SHP77 (cell line): ENCODE measurements at places on chromosomes 7 and 10.

- no peak for DNase-seq
Measured at GRCh38 chr10:20778008-20778757, 118.9 kb downstream of the NEBL start.

- DNase-seq: no peak
Measured at GRCh38 chr7:103632005-103632639, 186.1 kb upstream of the SLC26A5 start.

DNA sequence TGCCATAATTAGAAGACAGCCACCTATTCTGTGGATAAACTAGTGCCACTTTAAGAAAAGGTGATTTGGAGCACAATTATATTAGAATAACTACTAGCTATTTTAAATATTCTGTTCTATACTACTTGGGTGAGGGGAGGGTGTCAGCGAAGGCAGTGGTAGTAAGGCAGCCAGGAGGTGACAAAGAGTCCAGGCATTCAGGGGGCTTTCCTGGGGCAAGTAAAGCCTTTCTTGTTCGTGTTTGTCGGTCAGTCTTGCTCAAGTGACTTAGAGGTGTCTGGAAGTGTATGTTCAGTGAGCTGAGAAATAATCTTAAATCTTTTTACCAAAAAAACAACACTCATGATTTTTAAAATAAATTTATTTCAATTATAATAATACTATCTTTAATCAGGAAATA, 34.4 kb downstream of the ADD3 start:
- no peak for DNase-seq

GRCh38 chr10:70715853-70716795, 43.8 kb downstream of the ADAMTS14 start:
- no peak for DNase-seq

- DNase-seq: no peak
Measured at GRCh38 chr10:92849234-92849525, 860 bp downstream of the EXOC6 start.

DNA sequence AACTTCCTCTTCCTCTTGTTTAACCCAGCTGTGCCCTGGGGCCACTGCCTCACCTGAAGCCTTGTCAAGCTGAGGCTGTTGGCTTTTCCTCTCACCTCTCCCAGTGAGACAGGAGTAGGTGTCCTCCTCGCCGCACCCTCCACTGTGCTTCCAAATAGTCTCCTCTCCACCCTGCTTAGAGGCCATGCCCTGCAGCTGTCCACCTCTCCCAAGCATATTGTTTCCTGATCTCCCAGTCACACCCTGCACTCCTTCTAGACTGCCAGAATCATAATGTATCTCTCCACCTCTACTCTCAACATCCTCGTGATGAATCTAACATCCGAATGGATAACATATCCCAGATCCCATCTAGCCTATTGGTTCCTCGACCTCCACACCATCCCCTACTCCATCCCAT, 196.3 kb upstream of the GHITM start:
- DNase-seq: no peak

DNA sequence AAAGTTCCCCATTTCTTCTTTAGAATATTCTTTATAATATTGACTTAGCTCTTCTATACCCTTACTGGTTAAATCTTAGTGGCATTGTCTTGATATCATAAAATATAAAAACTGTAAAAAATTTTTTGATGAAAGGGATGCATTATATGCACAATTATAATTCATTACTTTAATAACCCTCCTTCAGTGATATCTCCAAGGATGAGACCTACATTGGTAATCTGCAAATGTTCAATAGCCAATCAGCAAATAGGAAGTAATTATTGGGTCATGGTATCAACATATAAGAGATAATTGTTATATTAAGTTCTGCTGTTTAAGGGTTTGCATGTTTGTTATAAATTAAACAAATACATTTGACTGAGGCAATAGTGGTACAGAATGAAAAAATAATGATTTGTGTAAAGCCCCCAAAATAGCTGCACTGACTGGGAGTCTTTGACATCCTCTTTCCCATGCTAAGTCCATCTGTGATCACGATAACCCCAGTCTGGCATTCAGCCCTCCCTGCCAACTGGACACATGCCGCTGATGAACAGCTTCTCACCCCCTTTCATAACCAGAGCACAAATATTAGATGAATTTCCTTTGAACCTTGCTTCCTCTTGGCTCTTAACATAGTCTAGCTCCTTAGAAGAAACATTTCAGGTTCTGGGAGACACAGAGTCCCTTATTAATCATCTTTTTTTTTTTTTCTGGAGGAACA, 169.5 kb downstream of the CPED1 start:
- no peak for DNase-seq

GRCh38 chr7:135454060-135454459, 55.8 kb downstream of the CNOT4 start:
- DNase-seq: no peak

DNA sequence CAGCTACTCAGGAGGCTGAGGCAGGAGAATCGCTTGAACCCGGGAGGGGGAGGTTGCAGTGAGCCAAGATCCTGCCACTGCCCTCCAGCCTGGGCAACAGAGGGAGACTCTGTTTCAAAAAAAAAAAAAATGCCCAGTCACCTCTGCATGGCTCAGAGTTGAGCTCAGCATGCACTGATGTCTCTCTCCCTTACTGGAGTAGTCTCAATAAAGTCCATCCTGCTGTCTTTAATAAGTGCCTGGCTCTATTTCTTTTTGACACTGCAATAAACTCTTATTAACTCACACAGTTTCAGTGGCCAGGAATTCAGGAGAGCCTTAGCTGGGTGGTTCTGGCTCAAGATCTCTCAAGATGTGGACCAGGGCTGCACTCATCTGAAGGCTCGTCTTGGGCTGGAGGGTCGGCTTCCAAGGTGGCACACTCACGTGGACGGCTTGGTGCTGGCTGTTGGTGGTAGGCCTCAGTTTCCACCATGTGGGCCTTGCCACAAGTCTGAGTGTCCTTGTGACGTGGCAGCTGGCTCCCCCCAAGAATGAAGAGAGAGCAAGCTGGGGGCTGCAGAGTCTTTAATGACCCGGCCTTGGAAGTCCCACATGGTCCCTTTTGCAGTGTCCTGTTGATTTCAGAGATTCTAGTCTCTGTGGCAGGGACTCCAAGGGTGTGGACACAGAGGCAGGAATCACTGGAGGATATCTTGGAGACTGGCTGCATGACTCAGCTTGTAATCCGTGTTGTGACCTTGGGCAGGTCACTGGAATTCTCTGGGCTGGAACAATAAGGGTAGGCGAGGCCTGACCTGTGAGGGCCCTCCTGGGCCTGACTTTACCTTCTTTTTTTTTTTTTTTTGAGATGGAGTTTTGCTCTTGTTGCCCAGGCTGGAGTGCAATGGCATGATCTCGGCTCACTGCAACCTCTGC, 85.9 kb upstream of the KMT2C start:
- DNase-seq: no peak

- DNase-seq: no peak
Measured at GRCh38 chr7:149869867-149870266, 3.9 kb upstream of the ATP6V0E2 start.

GRCh38 chr7:3455806-3456595, 154.9 kb downstream of the SDK1 start:
- DNase-seq: no peak

DNA sequence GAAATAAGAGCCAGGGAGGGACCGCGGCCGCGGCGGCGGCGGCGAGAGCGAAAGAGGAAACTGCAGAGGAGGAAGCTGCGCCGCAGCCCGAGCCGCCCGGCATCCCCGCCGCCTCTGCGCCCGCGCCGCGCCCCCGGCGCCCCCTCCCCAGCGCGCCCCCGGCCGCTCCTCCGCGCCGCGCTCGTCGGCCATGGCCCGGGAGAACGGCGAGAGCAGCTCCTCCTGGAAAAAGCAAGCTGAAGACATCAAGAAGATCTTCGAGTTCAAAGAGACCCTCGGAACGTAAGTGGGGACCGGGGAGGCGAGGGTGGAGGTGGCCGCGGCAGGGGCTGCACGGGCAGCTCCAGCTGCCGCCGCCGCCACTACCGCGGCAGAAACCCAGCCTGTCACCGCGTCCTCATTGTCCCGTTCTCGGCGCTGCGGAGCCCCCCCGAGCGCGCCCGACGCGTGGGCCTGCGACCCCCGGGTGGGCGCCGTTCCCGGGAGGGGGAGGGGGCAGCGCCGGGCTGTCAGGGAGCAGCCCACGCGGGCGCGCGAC, 351 bp downstream of the CAMK1D start:
- peak; percentile 57 for DNase-seq

DNA sequence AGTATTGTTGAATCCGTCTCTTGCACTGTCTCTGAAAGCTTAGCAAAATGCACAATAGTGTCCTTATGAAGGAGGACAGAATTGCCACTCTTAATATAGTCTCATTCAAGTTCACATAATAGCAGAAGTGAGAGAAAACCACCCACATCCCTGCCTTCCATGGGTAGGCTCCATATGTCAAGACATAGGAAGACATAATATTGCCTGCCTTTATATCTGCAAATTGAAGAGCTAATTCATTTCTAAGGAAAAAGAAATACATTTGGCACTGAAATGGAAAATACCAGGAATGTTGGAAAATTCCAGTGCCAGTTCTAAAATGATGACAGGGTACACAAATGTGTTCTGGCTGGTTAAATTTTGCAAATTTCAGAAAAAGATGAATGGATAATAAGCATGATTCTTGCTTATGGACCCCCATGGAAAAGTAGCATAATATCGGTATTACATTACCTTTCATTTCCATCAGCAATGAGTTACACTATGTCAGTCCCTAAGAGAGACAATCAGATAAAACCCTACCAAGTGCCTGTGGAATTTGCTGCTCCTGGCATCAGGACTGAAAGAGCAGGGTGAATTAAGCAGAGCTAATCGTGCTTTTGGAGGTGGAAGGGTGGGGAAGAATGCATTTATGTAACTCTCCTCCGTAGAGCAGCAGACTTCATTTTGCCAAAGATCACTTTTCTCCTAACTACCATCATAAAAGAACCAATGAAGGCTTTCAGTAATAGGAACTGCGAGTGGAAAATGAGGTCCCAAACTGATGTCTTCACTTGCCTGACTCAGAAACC, 312.6 kb downstream of the FGFR2 start:
- DNase-seq: no peak

DNA sequence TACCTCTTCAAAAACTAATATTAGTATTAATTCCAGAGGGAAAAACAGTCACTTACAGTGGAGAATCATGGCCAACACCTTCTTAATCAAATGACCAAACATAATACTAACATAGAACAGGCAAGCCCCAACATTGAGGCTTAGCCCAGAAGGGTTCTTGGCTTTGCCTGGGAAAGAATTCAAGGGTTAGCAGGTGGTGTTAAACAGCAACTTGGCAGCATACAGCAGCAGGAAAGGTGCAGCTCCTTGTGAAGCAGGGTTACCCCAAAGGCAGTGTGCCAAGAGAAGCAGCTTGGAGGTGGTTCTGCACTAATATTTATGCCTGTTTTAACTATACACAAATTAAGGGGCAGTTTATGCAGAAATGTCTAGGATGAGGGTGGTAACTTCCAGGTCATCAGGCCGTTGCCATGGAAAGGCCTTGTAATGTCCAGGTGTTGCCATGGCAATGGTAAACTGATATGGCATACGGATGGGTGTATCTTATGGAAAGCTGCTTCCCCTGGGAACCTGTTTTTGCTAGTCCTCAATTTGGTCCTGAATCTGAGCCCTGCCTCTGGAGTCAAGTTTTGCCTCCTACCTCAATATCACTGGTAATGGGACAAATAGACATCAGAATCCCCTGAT, 27.2 kb upstream of the BEND7 start:
- peak; percentile 46 for DNase-seq

DNA sequence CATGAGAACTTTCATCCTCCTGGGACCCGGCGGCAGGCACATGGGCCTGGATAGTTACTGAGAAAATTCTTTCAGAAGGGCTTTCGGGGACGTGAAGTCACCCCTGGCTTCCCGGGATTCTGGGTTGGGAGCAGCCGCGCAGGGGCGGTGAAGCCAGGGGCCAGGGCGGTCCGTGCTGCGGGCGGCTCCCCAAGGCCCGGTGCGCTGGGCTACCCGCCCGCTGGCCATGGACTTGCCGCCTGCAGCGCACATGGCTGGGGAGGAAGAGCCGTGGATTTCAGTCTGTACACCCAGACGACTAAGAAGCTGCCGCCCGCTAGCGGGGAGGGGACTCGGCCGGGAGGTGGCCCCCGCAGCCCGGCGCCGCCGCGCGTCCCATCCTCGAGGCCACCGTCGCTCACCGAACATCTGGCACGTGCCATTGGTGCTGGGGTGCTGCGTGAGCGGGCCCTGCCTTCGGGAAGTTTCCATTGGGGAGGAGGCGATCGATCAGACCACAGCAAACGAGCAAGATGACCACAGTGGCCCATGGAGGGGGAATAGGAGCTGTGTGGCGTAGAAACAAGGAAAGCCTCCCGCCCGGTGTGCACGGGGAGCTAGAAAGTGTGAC, 64.5 kb downstream of the TMEM209 start:
- no peak for DNase-seq

GRCh38 chr10:37865957-37866803, 8.8 kb upstream of the ZNF248 start:
- DNase-seq: no peak

GRCh38 chr10:23075672-23076071, 19.7 kb upstream of the MSRB2 start:
- no peak for DNase-seq

GRCh38 chr7:72313906-72314305, 98.2 kb downstream of the CALN1 start:
- DNase-seq: no peak

- no peak for DNase-seq
Measured at GRCh38 chr10:26777686-26778085, 80.2 kb downstream of the PDSS1 start.

- peak; percentile 36 for DNase-seq
Measured at GRCh38 chr7:2173189-2173827, 59.4 kb downstream of the MAD1L1 start.

GRCh38 chr7:12237007-12237406, 25.9 kb downstream of the TMEM106B start:
- DNase-seq: no peak

DNA sequence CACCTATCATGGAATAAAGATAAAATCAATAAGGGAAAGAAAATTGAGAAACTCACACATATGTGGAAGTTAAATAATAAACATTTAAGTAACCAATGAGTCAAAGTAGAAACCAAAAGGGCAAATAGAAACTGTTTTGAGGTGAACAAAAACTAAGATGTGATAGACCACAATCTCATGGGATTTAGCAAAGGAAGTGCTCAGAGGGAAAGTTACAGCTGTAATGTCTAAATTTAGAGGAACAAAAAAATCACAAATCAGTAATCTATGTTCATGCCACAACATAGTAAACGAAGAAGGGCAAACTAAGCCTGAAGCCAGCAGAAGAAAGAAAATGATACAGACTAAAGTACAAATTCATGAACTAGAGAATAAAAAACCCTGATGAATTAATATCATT, 16.3 kb downstream of the CYP3A4 start:
- DNase-seq: no peak
